BE2C (cell line): ENCODE measurements at places on chromosomes 7 and 10.

DNA sequence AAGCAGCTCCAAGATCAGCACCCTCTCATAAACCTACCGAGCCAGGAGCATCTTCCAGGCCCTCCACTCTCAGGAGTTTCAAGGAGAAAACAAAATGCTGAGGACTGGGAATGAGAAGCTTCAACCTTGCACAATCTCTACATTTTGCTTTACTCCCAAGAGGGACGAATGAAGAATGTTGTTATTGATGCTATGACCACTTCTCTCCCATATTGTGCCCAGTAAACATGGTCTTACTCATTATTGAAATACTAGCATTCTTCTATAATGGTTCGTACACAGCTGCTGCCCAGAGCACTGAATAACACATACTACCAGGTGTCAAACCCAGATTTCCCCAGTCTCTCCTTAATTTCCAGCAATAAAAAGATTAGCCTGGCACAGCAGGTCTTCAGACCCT is 63.4 kb upstream of the BET1 start:
- no peak for DNase-seq

- DNase-seq = no peak
Observed at GRCh38 chr7:157693521-157694375, 356.9 kb downstream of the DNAJB6 start.

GRCh38 chr10:14673189-14673861 is 101.4 kb downstream of the FAM107B start:
- peak; percentile 17 for DNase-seq

- DNase-seq = no peak
Observed at GRCh38 chr7:13989949-13990305, 461 bp upstream of the ETV1 start.

GRCh38 chr7:106959753-106960152 is 84.8 kb upstream of the PRKAR2B start:
- DNase-seq = peak; percentile 35

DNA sequence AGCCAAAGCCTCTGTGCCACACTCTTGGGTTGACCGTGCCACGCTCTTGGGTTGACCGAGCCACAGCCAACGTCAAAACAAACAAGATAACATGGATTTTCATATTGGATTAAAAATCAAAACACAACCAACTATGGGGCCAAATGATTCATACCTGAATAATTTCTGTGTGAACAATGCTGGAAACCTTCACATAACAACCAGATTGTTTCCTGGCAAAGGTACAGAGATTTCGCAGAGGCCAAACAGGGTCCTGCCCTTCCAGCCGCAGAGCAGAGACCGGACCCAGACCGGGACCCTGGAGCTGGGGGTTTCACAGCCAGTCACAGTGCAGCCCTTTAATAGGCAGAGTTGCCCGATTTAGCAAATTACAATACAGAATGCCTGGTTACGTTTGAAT is 40.5 kb downstream of the ITIH5 start:
- no peak for DNase-seq

- DNase-seq = no peak
Observed at GRCh38 chr10:96632974-96633710, 46.3 kb upstream of the TM9SF3 start.

DNA sequence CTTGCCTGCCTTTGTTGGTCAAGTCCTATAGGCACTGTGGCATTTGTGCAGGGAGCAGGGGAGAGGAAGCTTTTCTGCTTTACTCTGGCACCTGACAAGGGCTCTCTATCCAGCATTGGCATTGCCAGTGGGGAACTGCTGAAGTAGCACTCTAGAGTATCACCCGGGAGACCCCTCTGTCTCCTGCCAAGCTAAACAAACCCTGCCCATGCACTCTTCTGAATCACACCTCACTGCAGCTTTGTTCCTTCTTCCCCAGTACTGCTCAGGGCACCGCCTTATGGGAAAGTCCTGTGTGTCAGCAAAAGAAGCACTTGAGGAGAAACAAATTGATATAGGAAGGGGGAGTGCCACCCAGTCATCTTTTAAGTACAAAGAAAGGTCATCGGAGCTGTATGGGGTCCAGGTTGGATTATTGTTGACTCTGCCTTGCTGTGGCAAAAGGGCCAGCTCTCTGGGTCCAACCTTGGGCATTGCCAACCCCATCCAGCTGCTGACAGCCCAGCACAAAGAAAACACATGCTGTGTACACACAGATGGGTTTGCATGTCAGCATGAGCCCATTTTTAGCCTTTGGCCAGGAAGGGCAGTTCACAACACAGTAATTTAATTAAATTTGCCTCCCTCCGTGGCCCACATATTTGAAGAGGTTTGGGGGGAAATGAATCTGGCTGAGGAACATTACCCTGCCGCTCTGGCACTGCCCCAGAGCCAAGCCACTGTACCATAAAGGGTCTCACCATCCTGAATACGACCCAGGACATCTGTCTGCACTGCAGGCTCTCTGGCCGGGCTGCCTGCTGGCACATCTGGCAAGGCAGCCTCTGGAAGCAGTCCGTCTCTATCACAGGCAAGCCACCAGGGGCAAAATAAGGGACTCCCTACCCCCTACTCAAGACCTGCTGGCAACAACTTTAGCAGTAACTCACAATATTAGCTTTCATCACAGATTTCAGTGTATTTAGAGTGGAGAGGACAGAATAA is 13.1 kb downstream of the LRRC4 start:
- no peak for DNase-seq

DNA sequence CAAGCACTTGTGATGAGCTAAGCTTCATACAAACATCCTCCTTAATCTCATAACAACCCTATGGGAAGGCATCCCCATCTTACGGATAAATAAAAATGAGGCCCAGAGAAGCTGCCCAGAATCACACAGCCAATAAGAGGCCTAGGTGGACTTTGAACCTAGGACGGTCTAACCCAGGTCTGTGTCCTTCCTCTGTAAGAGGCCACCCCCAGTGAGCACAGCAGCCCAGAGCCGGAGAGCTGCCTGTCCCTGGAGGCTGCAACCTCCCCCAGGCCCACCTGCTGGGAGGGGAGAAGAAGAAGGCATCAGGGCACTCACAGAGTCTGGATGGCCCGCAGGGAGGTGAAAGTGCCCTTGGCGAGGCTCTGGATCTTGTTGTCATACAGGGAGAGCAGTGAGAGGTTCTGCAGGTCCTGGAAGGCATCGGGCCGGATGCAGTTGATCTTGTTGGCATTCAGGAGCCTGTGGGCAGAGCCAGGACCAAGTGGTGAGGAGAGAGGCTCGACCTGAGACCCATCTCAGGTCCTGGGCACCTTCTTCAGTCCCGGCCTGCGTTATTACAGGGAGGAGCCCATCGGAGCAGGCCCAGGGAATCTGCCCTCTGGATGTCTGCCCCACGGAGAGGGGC is 129.6 kb downstream of the SLIT1 start:
- no peak for DNase-seq

DNA sequence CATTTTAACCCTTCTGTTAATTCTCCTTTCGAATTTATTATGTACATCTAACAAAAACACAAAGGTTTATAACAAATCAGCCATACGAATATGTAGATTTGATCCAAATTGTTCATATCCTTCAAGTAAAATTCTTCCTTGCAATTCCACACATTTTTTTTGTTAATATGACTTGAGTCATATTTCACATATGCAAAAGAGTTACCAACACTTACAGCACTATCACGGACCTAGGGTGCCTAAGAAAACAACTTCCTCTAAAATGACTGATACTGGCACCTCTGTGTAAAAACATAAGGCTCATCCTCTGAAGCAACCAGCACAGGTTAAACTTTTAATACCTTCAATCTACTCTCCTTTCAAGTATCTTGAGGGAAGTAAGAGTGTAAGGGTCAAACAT is 451.8 kb downstream of the SEMA3D start:
- DNase-seq = no peak

DNA sequence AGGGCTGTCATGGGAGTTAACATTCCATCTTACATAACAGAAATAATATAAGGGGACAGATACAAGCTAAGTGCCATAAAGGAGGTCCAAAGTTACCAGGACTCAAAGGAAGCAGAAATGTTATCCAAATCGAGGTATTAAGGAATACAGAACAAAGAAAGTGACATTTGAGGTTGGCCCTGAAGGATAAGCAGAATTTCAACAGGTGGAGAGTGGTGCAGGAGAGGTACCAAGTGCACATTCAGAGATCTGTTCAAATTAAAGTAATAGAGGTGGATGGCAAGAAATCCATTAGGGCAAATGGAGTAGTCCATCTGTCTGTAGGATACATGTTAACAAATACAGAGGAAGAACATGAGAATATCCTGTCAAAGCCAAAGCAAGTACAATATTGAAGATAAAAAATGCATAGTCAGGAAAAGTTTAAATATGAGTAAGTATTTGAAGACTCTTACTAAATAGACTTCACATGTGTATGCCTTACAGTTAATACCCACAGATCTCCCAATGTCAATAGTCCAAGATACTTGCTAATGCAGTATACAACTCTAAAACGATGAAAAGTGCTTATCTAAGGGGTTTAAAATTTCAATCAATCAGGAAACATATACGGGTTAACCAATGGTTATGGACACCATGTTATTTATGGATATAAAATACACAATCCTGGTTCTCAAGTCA is 10.0 kb downstream of the CDK6 start:
- no peak for DNase-seq

DNA sequence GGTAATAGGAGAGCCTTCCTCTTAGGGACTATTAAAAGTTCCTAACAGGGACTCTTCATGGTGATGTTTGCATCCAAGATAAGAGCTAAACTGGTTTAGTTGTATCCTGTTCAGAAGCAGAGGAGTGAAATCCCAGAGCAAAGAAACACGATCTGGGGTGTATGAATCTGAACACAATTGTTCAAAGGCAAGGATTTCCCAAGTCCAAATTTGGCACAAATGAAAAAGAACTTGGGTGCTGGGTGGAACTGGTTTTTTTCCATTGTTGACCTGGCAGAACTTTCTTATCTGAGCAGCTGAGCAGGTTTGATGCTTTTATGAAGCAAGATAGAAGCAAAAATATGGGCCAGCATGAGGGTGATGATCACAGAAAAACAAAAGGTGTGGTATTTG is 6.0 kb downstream of the AGFG2 start:
- no peak for DNase-seq

DNA sequence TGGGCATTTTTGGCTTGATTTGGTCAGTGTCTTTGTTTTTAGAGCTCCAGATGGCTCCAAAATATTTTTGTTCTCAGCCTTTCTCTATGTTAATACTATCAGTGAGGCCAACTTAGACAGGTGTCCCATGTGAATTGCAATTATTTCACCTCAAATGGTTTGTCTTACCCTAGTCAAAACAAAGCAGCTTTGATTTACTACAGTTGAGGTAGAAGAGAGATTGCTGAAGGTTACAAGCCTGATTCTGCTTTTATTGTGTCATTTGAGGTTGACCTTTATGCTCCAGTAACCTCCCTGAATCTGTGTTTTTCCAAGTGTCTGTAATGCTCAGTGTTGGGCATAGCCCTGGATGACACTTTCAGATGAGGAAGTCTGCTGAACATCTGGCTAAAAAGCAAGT is 882.9 kb downstream of the NRG3 start:
- no peak for DNase-seq

GRCh38 chr10:34826221-34826620 is 11.1 kb upstream of the PARD3 start:
- no peak for DNase-seq

- DNase-seq = no peak
Observed at GRCh38 chr10:58554316-58554715, 41.6 kb downstream of the BICC1 start.

- peak; percentile 73 for DNase-seq
Observed at GRCh38 chr7:101538596-101539459, 90.3 kb downstream of the MYL10 start.

- DNase-seq = peak; percentile 32
Observed at GRCh38 chr10:24552346-24553016, 171.2 kb downstream of the ARHGAP21 start.

GRCh38 chr10:57294698-57295097 is 933.6 kb upstream of the ZWINT start:
- no peak for DNase-seq

DNA sequence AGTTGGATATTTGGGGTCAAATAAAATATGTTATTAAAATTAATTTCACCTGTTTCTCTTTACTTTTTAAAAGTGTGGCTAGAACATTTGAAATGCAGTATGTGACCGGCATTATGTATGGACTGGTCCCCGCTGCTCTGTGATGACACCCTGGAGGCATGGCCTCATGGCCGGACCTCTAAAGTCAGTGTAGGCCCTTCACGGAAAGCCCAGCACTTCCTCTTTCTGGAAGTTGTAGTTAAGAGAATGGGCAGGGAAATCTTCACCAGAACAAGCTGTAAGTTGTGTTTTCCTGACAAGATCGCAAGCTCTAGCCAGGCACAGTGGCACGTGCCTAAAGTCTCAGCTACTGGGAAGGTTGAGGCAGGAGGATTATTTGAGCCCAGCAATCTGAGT is 38.3 kb upstream of the SRGN start:
- DNase-seq = no peak

DNA sequence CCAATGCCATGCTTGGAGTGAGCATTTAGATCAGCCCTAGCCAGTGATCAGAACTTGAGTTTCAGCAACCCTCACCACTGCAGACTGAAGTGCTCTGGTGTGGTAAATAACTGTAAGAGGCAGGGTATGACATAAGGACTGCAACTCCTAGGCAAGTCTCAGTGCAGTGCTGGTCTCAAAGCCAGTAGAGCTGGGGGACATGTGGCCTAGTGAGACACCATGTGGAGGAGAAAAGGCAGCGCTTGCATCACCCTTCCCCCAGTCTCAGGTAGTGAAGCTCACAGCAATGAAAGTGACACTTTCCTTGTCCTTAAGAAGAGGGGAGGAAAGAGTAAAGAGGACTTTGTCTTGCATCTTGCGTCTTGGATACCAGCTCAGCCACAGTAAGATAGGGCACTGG is 386.8 kb upstream of the POT1 start:
- peak; percentile 30 for DNase-seq

GRCh38 chr10:88687853-88688467 is 18.1 kb upstream of the LIPK start:
- DNase-seq = no peak
